ENCODE measurements at places on chromosomes 4 and X.

DNA sequence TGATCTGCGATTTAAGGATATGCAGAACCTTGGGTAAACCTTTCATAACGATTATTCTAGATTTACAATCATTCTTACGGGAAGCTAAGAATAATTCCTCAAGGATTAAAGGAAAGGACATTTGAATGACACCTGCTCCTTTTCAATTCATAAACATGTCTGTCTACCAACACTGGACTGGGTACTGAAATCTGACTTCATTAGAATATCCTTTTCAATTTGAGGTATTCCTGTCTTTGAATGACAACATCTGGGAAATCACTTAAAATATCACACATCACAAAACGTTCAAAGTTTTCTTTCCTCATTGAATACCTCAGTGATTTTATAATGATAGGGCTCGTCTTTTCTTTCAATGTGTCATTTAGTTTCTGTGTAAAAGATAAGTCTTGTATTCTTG is 87.7 kb downstream of the CFAP47 start:
- H3K4me3 ChIP-seq: no peak overlapping the region
- no peaks in the 10 kb centered on the region for H3K36me3 ChIP-seq
- DNase-seq: no peak
- no peaks in the 10 kb centered on the region for H3K27me3 ChIP-seq
- no peaks in the 10 kb centered on the region for H3K4me1 ChIP-seq
- H3K27ac ChIP-seq: no peak overlapping the region

DNA sequence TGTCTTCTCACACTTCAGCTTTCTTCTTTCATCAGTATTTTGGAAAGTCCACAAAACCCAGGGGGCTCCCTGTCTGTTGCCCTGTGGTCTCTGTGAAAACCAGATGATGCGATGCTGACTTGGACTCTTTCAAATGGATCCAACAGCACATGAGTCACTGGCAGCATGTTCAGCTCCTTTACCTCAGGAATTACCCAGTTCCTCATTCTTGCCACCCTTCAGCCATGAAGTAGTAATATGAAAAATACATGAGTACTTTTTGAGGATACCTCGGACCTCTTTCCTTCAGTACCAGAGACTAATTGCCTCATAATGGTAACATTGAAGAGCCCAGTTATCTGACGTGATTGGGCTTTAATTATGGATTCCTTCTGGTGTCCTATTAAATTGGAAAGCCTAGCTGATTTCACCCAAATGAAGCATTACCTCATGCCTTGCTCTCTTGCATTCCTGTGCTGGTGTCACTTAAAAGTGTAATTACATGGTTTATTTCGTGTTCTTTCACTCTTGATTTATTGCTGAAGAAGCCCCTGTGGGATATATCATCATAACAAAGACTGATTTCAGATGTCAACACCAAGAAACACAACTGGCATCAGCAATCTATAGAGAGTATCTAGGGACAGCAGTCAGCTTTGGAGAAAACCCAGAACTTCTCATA is 63.4 kb downstream of the NFKB1 start:
- H3K36me3 ChIP-seq: peaks cover 41% of the 10 kb centered on the region
- H3K4me1 ChIP-seq: peaks cover 78% of the 10 kb centered on the region
- H3K4me3 ChIP-seq: no peak overlapping the region
- DNase-seq: peak; percentile 66
- no peaks in the 10 kb centered on the region for H3K27me3 ChIP-seq

DNA sequence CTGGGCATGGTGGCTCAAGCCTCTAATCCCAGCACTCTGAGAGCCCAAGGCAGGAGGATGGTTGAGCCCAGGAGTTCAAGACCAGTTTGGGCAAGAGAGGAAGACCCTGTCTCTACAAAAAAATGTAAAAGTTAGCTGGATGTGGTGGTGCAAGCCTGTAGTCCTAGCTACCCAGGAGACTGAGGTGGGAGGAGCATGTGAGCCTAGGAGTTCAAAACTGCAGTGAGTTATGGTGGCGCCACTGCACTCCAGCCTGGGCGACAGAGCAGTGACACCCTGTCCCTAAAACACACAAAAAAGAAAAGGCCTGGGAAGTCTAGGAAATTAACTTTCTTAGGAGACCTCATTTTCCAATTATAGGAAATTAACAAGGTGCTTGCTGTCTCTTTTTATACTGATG is 76.8 kb downstream of the JAKMIP1 start:
- DNase-seq: no peak
- H3K27ac ChIP-seq: no peak overlapping the region
- H3K36me3 ChIP-seq: no peaks in the 10 kb centered on the region
- no peak overlapping the region for H3K4me3 ChIP-seq
- no peaks in the 10 kb centered on the region for H3K4me1 ChIP-seq

GRCh38 chr4:114027596-114027995 is 48.1 kb upstream of the ARSJ start:
- DNase-seq: no peak
- no peaks in the 10 kb centered on the region for H3K27me3 ChIP-seq
- H3K36me3 ChIP-seq: no peaks in the 10 kb centered on the region
- no peak overlapping the region for H3K4me3 ChIP-seq
- H3K27ac ChIP-seq: no peak overlapping the region
- no peaks in the 10 kb centered on the region for H3K4me1 ChIP-seq
